Right atrium auricular region (tissue), 2 donors: ENCODE measurements at places on chromosomes 12 and 14. TPM values are rescaled to one million over a fixed set of nuclear protein-coding genes. Genes with fewer than 3 reads are reported as not detected.

DNA sequence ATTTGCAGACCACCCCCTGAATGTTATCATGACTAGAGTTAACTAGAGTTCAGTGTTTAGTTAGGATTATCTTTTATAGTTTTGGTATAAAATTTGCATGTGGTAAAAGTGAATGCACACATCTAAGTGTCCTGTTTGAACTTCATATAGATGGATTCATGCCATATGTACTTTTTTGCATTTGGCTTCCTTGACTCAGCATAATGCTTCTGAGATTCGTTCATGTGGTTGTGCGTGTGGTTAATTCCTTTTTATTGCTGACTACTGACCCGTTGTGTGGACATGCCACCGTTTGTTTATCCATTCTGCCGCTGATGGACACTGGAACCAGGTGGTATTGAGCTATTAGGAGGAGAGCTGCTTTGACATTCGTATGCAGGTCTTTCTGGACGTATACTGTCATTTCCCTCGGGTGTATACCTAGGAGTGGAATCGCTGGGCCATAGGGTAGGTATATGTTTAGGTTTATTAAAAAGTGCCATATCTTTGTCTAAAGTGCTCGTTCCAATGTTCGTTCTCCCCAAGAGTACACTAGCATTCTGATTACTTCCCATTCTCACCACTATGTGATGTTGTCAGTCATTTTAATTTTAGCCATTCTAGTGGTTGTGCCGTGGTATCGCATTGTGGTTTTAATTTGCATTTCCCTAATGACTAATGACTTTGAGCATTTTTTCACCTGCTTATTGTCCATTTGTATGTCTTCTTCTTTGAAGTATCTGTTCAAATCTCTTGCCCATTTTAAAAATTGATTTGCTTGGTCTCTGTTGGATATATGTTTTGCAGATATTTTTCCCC lies 37.7 kb downstream of the RIN3 start:
- no peak overlapping the region for H3K27ac ChIP-seq
- no peak for DNase-seq
- no peaks in the 10 kb centered on the region for H3K27me3 ChIP-seq
- no peaks in the 10 kb centered on the region for H3K4me1 ChIP-seq
- H3K36me3 ChIP-seq, result no peaks in the 10 kb centered on the region

DNA sequence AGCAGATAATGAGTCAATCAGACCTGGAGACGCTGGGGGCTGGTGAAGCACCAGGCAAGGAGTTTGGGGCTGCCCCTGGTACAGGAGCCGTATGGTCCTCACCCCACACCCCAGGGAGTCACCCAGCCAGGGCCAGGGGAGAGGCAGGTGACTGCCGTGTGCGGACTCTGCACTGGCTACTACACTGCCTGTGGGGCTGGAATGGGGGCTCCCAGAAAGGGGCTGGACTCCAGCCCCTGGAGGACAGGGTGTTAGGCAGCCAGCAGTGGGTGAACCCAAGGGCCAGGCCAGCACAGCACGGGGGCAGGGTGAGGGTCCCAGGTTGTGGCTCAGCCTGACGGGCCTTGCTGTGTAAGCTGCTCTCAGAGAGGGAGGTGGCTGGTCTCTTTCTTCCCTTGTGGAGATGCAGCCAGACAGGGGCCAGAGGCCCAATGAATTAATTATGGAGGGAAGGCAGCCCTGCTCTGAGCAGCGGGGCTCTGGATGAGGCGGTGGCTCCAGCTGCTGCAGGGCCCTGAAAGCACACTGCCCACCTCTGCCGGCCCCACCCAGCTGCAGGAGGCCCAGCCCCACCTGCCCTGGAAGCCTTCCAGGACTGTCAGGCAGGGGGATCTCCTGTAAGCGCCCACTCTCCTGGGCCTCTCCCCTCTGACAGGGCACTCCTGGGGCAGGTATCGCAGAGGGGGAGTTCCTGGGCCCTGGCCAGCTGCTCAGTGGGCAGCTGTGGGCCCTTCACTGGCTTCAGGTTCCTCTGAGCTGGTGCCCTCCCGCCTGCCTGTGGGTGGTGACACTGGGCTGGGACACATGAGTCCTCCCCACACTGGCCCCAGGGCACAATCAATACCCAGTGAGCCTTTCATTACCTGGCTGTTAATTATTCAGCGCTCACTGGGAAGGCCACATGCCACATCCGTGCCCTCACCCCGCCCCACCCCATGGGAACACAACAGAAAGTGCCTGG lies 142.5 kb upstream of the C14orf180 start:
- peak; percentile 54 for DNase-seq
- H3K4me1 ChIP-seq, result no peaks in the 10 kb centered on the region
- no peaks in the 10 kb centered on the region for H3K27me3 ChIP-seq
- no peaks in the 10 kb centered on the region for H3K36me3 ChIP-seq

DNAJC22 gene
- total RNA-seq, result 0.93 TPM

DNA sequence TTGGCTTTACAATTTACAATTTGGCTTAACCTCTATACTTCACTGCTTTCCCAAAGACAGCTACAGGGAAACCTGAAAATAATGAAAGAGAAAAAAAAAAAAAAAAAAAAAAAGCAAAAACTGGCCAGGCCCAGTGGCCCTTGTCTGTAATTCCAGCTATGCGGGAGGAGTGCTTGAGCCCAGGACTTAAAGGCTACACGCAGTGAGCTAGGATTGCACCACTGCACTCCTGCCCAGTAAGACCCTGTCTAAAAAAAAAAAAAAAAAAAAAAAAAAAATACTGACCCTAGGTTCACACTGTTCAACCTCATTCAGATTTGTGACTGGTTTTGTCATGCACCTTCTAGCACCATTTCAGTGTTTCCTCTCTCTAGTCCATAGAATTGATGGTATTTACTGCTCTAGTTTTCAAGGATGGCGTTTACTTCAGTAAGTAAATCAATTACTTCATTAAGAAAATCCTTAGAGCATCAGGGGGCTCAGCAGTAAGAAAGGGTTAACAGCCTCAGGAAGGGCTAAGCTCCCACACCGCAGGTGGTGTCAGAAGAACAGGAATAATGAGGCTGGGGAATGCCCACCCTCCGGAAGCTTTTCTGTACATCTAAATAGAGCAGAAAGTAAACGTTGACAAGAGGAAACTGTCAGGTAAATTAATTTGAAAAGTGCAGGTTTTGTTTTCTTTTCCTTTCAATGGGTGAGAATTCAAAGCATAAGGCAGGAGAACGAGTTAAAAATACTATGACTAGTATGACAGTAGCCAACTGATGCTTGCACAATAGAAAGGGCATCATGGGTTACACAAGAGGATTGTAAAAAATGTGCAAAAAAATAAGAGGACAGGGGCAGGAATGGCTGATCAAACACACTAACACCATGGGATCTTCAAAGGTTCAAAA lies 115.0 kb upstream of the MDM1 start:
- H3K4me3 ChIP-seq, result no peak overlapping the region
- H3K4me1 ChIP-seq, result no peaks in the 10 kb centered on the region
- H3K27ac ChIP-seq, result no peak overlapping the region
- H3K27me3 ChIP-seq, result no peaks in the 10 kb centered on the region

GRCh38 chr12:119149270-119149669 lies 29.5 kb upstream of the HSPB8 start:
- H3K4me1 ChIP-seq, result no peaks in the 10 kb centered on the region
- H3K36me3 ChIP-seq, result no peaks in the 10 kb centered on the region
- no peak overlapping the region for H3K4me3 ChIP-seq
- H3K27me3 ChIP-seq, result no peaks in the 10 kb centered on the region
- H3K27ac ChIP-seq, result no peak overlapping the region

DNA sequence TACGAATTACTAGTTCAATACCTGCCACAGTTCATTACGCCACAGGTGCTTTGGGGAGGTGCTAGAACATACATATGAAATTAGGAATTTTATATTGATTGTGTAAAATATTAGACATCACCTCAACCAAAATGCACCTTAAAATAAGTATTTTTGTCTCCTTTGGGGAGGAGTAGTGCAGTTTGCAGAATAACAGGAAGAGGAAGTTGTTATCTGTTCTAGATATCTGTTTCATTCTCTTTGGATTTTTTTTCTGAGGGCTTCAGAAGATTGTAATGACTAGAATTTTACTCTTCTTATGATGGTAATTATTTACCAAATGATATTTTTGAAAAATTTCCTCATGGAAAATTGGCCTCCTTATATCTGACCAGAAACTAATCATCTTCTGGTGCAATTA lies 9.9 kb upstream of the GYS2 start:
- no peaks in the 10 kb centered on the region for H3K27me3 ChIP-seq
- H3K4me3 ChIP-seq, result no peak overlapping the region
- H3K27ac ChIP-seq, result no peak overlapping the region
- H3K36me3 ChIP-seq, result no peaks in the 10 kb centered on the region
